ENCODE measurements at places on chromosomes 11 and 22.

- DNase-seq: no peak
These were observed 21.2 kb downstream of the LGR4 start for GRCh38 chr11:27451244-27451965.

DNA sequence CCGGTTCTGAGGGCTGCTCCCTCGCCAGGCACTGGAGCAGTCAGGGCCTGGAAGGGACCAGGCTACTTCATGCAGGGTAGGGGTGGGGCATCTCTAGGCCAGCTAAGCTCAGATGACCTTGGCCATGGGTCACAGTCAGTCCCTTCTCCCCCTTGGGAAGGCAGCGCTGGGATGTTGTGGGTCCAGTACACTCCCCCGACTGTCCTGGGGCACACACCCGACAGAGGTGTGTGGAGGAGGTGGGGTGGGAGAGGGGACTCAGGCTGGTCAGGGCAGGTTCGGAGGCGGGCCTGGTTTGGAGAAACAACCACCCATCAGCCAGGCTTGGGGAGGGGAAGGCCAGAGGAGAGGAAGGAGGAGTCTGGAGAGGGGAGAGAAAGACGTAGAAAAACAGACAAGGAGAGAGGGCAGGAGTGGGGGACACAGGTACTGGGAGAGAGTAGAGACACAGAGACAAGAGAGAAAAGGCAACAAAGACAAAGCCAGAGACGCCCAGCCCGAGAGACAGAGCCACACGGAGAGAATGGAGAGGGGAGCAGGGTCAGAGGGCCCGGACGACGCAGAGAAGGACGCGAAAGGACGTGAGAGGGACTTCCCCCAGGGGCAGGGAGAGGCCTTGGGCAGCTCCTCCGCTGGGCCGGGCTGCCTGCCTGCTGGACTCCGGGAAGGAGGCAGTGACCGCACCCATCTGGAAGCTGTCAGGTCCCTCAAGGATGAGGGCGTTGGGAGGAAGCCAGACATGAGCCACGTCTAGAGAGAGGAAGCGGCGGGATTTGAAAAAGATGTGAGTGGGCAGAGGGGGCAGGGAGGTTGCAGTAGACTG, 30.6 kb upstream of the TSKU start:
- DNase-seq: no peak

DNA sequence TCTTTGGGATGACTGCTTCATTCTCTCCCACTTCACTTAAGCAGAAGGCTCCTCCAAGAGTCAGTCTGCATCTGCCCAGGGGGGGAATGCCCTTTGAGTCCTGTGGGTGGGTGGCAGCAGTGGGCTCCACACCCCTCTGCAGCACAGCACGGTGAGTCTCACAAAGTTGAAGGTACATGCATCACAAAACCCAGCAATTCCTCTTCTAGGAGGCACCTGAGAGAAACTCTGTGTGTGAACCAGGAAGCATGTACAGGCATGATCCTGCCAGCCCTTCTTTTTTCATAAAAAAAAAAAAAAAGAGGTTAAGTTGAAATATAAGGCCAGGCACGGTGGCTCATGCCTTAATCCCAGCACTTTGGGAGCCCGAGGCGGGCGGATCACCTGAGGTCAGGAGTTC, 87.2 kb downstream of the MYO18B start:
- no peak for DNase-seq

- DNase-seq: no peak
These were observed 22.8 kb upstream of the SLC25A18 start for GRCh38 chr22:17540481-17540880.
